ENCODE measurements at places on chromosomes 7 and 10. TPM values are rescaled to one million over a fixed set of nuclear protein-coding genes. Genes with fewer than 3 reads are reported as not detected.

Gene NUDT1
- total RNA-seq = 29.4 TPM

GRCh38 chr7:105408791-105409410 is 20.2 kb upstream of the SRPK2 start:
- DNase-seq = no peak

DNA sequence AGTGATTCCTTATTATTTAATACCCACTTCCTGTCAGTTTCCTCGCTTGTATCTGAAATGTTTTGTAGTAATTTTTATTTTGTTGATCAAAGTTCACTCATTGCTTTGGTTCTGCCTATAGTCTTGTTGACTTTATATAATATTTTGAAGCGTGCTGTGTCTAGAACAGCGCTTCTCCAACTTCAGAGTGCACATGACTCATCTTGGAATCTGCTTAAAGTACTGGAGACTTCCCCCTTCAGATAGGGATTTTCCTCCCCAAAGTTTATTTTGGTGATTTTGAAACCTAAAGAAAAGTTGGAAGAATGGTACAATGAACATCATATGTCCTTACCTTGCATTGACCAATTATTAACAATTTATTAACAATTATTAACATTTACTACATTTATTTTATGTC is 5.8 kb downstream of the COMTD1 start:
- no peak for DNase-seq

DNA sequence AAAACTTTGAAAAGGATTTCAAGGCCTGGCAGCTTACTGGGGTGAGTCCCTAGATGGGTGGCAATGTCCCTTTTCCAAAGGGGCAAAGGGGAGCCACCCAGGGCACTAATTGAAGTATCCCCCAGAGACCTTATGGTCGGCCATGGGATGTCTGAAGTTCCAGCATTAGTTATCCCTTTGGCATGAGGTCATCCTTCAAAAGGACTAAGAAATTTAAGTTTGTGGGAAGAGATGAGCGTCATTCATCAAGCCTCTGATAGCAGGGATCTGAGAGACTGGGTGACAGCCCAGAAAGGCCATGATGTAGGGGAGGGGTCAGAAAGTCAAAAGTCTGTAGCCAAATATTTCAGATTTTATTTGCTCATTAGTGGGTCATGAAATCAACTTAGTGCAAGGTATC is 195.3 kb downstream of the ZNF438 start:
- no peak for DNase-seq

Gene AKR1C8
- total RNA-seq = not detected

DNA sequence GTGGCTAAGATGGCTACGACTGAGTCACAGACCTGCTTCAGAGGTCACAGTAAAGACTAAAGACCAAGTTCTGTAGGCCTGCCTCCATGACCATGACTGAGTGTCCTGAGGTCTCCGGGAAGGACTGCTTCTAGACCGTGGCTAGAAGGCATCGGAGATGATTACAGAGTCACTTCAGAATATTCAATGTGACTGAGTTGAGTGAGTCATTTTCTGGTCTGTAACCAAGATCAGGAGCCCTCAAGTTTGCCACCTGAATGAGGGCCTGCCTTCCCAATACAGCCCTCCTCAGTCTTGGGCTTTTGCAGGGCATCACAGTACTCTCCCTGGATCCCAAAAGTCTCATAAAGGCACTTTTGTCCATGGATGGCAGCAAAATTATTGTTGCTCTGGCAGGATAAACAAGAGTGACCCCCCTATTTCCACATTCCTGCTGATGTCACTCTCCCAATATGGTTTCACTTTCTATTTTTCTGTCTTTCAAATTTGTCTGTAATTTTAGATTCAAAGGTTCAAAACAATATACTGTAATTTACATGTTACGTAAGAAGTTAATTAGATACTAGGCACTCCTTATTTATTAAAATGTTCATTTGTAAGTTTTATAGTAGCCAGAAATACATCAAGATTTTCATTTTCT is 47.7 kb upstream of the ZNF92 start:
- DNase-seq = no peak

- no peak for DNase-seq
Observed at GRCh38 chr7:41885748-41886147, 182.9 kb upstream of the INHBA start.

DNA sequence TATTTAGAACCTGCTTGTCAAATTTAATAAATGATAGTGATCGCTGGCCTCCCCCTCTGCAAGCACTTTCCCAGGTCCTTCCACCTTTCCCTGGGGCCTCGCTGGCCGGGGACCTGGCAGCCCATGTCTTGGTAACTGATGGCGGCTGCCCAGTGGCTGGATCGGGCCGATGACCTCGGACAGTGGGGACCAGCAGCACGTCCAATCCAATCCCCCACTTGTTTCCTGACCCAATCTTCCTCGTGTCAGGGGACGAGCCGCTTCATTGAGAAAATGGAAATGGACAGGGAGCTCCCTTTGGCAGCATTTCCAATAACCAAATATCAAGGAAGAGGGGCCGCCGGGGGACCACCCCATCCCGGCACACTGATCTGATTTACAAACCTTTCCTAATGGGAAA is 17.2 kb downstream of the EBF3 start:
- peak; percentile 63 for DNase-seq

Gene HSPA12A
- total RNA-seq = 7.9 TPM

DNA sequence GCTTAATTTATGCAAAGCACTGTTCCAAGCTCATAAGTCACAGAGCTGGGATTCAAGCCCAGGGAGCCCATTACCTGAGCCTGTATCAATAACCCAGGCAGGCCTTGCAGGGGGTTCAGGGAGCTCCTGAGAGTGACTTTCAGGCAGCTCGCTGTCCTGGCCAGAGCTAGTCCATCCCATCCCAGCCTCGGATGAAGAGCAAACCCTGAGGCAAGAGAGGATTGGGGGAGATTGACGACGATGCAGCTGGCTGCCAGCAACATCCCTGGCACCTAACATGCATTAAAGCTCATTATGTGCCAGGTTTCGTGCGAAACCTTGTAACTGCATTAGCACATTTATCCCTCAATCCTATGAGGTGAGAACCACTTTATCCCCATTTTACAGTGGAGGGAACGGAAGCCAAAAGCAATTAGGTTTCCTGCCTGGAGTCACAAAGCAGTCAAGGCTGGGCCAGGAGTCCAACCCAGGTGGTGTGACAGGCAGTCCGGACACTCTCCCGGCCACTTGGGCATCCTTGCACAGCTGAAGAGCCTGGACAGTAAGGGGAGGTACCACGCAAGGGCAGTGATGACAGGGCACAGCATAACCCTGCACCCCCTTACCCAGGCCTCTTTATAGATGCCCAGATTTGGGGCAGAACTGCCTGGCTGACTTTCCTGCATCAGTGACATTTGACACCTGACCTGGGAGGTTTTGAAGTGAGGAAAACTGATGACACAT is 129.8 kb upstream of the CHST15 start:
- no peak for DNase-seq

Gene CFTR
- not detected for total RNA-seq

Gene GHRHR
- not detected for total RNA-seq

DNA sequence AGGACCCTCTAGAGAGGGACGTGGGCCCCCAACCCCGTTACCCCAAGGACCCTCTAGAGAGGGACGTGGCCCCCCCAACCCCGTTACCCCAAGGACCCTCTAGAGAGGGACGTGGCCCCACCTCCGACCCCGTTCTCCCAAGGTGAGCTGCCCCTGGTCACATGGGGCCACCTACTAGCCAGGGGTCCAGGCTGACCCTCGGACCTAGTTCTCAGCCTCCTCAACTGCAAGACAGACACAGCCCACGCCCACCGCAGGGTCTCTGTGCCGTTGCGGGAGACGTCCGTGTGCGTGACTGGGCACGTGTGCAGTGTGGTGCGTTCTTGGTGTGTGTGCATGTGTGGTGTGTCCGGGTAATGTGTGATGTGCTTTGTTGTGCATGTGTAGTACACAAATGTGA is 21.6 kb upstream of the UTF1 start:
- DNase-seq = no peak

- DNase-seq = no peak
Observed at GRCh38 chr7:158114056-158114850, 473.4 kb downstream of the PTPRN2 start.

DNA sequence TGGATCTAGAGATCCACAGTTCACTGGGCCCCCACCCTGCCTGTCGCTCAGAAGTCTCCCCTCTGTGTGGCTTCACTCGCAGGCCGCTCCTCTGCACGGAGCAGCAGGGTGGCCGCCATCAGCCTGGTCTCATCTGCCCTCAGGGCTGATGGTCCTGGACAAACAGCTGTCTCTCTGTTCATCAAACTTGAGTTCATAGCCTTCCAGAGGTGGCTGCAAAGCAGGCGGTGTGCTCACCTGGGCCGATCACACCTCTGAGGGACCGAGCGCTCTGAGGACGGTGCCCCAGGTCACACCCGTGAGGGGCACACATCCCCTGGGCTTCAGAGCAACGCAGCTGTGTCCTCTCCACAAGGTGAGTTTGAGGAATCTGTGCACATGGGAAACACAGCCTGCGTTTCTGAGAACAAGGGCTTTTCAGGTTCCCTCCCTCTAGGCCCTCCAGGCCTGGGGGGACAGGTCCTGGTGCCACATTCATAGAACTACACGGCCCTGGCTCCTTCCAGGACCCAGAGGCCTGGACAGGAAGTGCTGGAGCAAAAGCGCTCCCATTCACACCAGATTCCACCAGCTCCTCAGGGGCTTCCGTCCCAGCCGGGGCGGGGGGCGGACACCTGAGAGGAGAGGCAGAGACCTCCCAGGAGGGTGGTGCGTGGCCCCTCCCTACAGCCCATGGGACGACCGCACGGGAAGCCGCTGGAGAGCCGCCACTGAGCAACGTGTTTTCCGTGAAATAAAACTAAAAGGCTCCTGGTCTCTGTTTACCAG is 31.2 kb upstream of the FAM20C start:
- peak; percentile 58 for DNase-seq

DNA sequence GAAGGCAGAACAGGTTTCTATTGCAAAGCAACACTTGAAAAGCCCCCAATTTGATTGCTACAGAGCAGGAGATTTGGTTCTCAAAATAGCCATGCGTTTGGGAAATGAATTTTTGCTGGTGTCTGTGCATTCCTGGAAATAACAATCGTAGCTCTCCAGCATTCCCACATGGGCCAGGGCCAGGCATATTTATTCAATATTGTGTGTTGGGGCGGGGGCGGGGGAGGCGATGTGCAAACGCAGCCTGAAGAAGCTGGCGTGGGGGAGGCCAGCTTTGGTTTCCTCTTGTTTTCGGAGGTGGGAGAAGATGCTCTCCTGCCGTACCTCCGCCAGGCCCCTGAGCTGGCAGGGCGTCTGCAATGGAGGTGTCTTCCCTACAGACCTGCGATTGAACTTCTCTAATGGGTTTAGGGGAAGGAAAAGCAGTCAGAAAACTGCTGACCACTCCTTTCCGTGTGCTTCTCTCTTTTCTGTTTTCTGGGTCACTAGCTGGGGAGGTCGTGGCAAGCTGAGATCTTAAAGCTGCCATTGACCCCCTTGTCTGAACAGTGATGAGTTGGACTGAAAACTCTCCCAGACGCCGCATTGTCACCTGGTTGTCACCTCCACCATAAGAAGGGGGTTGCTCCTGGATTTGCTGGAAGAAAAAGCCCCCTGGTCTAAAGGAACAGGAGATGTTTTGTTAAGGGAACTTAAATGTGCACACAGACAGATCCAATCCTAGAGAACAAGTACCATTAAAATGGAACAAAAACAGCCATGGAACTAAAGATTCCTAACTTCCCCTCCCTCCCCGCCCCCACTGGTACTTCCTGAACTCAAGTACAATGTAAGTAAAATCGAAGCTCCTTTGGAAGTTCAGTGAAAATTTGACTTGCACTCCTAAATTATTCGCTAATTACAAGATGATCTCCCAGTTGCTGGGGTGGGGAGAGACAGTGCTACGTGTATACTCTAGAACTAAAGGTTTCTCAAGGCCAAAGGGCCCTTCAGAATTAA is 56.4 kb upstream of the HABP2 start:
- DNase-seq = no peak

Gene UBTD1
- total RNA-seq = 12.1 TPM

DNA sequence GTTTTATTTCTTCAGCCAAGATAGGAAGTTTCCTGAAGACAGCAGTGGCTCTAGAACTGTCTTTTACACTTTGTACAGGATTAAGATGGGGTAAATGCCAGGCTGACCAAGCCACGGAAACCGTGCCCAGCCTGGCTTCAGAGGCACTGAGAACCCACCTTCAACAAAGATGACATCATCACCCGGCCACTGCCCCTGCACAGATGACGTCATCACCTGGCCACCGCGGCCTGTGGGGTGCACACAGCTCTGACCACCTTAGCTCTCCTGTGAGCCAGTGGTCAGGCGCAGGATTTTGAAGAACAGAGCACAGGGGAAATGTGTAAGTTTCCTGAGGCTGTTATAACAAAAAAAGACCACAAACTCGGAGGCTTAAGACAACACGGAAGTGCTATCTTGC is 486.4 kb upstream of the MKI67 start:
- no peak for DNase-seq

Gene TFR2
- total RNA-seq = 6.6 TPM

Gene DDC
- total RNA-seq = not detected

DNA sequence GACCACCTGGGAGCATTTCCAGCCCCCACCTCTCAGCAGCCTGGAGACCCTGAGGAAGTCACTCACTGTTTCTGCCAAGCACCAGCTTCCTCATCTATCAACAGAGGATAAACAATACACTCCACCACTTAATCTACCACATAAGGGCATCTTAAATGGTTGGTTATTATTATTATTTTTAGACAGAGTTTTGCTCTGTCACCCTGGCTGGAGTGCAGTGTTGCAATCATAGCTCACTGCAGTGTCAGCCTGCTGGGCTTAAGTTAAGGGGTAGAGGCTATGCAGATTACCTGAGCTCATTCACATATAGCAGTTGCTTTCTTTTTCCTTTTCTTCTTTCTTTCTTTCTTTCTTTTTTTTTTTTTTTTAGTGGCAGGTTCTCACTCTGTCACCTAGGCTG is 59.5 kb upstream of the ELN start:
- no peak for DNase-seq

DNA sequence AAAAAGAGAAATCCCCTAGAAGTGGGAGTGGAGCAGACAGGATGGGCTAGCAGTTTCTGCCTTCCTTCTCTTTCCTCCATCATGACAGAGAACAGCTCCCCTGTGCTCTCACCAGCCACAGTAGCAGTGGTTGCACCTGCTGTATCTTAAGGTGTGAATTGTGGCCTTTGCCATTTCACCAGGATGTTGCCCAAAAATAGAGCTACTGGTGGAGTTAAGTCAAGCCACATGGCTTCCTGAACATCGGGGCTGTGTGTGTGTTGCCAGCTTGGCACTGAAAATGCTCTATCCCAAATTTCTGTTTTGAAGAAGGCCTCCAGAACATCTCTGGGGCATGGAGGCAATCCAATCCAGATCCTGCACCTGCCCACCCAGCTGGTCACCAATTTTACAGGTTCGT is 348.7 kb downstream of the EXOC4 start:
- DNase-seq = no peak

Gene IFIT3
- total RNA-seq = 22.4 TPM

- DNase-seq = no peak
Observed at GRCh38 chr10:101216207-101217043, 12.8 kb downstream of the LBX1 start.

All from spleen (tissue), 13 donors.